ENCODE measurements at places on chromosomes 3 and 15.

GRCh38 chr3:142693136-142693853 is 30.5 kb upstream of the TRPC1 start:
- peak; percentile 6 for DNase-seq

DNA sequence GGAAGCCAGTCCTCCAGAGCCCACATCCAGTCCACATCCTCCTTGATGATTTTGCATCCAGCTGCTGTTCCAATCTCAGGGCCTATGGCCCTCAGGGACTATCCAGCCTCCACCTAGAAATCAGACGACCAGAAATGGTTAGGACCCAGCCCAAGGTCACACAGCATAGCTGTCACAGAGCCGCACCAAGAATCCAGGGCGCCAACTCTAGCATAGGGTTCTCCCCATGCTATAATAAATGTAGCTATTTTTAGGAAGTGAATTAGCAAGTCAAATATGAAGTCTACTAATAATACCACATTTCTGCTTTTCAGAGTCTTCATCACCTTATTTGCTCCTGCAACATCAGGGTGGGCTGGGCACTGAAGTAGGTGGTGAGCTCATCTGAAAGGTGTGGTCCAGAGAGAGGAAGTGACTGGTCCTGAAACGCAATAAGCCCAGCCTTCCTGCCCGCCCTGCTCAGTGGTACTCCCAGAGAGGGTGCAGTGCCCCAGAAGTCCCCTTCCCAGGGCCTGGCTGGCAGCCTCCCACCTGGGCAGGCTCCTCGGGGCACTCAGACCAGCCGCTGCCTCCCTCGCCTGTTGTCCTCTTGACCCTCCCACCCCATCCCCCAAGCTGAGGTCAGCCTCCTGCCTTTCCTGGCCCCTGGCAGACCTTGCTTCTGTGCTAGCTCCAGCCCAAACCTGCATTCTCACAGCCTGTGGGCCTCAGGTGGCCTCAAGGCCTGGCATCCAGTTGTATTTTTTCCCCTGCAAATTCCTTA is 17.6 kb upstream of the CYP11A1 start:
- peak; percentile 64 for DNase-seq

- no peak for DNase-seq
Observed at GRCh38 chr3:89300981-89301380, 193.6 kb downstream of the EPHA3 start.

GRCh38 chr15:94582368-94582767 is 351.0 kb downstream of the MCTP2 start:
- DNase-seq, result no peak

- no peak for DNase-seq
Observed at GRCh38 chr15:80612118-80612823, 82.8 kb upstream of the ABHD17C start.

GRCh38 chr15:31285772-31286261 is 40.8 kb upstream of the KLF13 start:
- no peak for DNase-seq

- no peak for DNase-seq
Observed at GRCh38 chr3:179072100-179072438, 460 bp upstream of the ZMAT3 start.

DNA sequence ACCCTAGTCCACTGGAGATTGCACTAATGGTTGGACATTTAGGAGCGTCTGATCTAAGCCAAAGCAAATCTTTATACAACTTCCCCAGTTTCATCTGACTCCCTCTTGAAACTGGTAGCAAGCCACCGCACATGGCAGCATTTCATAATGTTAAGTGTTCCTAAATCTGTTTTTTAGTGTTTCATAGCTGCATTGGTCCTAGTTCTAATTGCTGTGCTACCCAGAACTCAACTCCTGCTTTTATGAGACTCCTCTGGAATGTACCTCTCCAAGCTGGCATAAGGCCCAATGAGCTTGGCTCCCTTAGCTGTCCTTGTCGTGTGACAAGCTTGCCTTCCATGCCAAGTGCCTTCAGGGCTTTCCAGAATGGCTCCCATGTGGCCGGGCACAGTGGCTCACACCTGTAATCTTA is 65.3 kb upstream of the FLNB start:
- no peak for DNase-seq

GRCh38 chr3:172153335-172153861 is 114.0 kb downstream of the FNDC3B start:
- DNase-seq, result no peak

DNA sequence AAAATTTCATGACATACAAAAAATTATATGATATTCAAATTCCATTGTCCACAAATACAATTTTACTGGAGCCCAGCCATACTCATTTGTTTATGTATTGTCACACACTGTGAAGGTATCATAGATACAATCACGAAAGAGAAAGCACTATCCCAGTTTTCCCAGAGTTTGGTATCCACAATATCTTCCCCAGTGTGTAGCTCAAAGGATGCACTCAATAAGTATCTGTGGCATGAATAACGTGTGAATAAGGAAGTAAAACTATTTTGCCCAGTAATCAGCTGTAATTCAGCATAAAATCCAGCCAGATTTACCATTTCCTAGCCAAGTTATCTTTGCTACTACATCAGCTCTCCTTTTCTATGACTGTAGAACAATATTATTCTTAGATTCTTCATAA is 131.3 kb upstream of the KCNMB2 start:
- DNase-seq, result no peak

DNA sequence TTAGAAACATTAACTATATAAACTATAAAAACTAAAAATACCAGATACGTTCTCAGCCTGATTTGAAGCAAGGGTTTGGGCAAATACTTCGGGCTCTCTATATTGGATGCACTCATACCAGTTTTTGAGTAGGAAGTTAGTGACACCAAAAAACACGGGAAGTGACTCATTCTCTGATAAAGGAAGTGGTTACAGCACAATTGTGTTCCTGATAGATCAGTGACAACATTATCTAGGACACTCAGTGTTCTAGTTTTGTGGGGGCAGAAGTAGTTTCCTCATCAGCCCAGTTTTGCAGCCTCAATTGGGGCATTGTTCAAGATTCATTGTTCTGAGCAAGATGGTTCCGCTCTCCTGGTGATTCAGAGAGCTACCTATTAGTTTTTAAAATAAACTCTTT is 469.6 kb upstream of the DPPA4 start:
- DNase-seq, result no peak

GRCh38 chr3:109553591-109554371 is 216.4 kb upstream of the DPPA4 start:
- no peak for DNase-seq

GRCh38 chr3:58216496-58217195 is 5.9 kb upstream of the DNASE1L3 start:
- no peak for DNase-seq

DNA sequence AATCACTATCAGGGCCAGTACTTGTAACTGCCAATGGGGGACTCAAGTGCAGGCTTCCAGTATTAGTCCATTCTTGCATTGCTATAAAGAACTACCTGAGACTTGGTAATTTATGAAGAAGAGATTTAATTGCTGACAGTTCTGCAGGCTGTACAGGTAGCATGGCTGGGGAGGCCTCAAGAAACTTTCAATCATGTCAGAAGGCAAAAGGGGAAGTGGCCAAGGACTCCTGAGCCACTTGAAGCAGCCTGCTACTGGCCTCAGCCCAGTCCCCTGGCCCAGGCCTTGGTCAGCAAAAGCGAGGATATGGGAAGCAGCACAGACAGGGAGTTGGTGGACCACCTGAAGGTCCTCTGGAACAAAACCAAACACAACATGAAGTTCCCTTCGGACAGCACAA is 29.2 kb upstream of the OR5K1 start:
- DNase-seq, result no peak

GRCh38 chr3:178849199-178849910 is 222.3 kb downstream of the ZMAT3 start:
- DNase-seq, result no peak

DNA sequence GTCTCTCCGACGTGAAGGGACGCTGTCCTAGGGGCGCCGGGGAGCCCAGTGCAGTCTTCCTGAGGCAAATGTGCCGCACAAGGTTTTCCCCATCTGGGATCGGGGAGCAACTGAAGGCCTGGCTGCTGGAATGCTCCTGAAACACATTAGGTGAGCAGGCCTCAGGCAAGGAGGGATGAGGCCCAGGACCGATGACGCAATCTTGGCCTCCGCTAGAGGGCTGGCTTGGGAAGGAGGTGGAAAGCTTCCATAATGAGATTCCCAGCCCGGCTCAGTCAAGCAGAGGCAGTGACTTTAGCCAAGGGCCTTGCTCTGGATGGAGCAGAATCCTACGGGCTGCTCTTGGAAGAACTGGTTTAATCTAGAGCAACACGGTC is 50.8 kb downstream of the CPN2 start:
- no peak for DNase-seq

GRCh38 chr15:40092256-40092978 is 16.3 kb downstream of the BMF start:
- no peak for DNase-seq

DNA sequence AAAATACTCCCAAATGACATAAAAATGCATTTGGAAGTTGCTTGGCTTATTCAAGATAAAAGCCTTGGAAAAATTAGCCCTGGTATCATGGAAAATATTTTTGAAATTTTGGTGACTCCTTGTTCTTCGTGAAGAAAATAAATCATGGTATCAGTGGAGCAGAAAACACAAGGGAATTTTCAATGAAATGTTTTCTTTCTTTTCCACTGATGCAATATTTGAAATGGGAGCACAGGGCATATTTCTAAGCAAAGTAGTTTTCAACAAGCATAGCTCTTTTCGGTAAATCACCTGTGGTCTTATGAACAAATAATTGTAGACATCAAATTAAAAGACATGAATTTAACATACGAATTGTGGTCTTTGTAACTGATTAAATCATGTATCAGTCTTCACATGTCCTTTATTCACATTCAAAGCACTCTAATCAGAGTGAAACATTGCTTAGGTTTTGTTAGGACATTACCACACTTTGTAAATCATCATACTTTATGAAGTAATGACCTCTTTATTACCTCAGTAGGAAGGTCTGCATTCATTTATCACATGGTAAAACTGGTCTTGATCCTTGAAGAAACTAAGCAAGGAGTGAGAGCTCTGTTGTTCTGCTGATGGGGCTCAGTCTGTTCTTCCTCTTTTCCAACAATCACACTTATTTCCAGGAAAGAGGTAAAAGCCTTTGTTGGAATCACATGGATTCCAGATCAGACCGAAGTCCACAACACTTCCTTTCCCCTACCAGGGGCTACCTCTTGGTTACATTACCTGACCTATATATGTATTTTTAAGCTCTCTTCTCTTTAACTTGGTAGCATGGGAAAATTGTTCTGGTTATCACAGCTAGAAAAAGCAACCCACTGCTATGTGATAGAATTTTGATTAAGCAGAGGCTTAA is 413.5 kb upstream of the THBS1 start:
- DNase-seq, result no peak

- DNase-seq, result peak; percentile 30
Observed at GRCh38 chr3:197960694-197961581, 921 bp downstream of the LMLN start.

All from hematopoietic multipotent progenitor cell treated with erythropoietin and hydrocortisone succinate and interleukin-3 and kit ligand, for 15 days (in vitro differentiated cells).